T1000 (cell line): ENCODE measurements at places on chromosomes 1 and 21.

DNA sequence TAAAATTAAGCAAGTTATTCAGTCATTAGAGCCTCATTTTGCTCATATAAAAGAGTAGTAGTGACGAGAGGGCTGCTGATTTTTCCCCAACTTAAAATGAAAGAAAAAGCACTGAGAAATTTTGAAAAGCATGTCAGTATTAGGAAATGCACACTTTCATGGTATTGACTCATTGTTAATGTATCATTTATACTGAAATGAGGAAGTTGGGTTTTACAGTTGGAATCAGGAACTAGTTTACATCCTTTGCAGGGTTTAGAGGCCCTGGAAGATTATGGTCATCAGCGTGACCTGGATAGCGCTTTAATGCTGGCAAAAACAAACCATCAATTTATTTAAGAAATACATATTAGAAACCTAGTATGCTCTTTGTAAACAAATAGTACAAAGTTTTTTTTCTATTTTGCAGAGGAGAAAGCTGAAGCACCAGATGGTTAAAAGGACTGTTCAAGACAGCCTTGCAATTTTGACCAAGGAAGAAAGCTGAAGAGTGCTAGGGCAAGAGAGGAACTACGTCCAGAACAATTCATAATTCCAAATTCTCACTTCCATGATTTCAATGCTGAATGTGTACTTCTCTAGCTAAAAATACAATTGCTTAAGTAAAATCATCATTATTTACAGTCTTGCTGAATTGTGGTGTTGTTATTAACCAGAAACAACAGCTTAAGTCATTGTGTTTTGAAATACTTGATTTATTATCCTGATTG, 94.8 kb upstream of the SGIP1 start:
- DNase-seq = no peak

- no peak for DNase-seq
These were observed 158.1 kb downstream of the LTN1 start for GRCh38 chr21:28834335-28835238.

DNA sequence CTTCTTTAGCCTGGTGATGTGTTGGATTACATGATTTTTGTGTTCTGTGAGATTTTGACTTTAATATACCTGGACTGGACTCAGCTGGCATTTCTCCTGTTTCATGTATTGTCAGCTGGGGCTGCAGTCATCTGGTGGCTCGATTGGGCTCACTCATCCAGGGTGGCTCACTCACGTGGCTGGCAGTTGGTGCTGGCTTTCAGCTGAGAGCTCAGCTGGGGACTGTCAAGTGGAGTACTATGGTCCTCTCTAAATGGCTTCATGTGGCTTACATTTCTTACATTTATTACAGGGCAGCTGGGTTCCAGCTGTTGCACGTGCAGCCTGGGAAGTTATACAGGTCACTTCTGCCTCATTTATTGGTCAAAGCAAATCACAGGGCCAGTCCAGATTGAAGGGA, 22.8 kb downstream of the HHAT start:
- DNase-seq = no peak

- no peak for DNase-seq
These were observed 24.6 kb upstream of the SLC2A1 start for GRCh38 chr1:42983253-42983652.
